ENCODE measurements at places on chromosomes 5 and 9.

DNA sequence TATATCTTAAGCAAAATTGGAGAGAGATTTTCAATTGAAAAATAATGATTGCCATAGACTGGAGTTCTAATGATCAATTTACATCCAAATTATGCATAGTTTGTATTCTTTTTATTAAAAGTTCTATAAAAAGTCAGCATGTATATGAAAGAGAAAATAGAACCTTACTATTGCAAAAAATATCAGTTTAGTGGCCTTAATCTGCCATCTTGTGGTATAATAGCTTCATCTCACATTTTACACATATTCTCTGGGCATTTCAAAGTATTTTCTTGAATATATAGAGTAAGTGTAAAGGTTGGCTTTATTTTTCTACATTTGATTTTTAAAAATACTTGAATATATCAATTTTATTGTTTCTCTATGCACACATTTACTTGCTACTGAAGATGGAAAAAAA lies 1858.6 kb upstream of the CDH9 start:
- no peak for DNase-seq

- DNase-seq, result no peak
These were observed 4.8 kb downstream of the FOXI1 start for GRCh38 chr5:170110403-170111087.

- DNase-seq, result no peak
These were observed 115.7 kb downstream of the FBXL17 start for GRCh38 chr5:108266242-108266641.

GRCh38 chr5:86631165-86631564 lies 13.4 kb downstream of the COX7C start:
- no peak for DNase-seq

GRCh38 chr9:108207561-108208165 lies 648.1 kb downstream of the ACTL7B start:
- DNase-seq, result no peak

DNA sequence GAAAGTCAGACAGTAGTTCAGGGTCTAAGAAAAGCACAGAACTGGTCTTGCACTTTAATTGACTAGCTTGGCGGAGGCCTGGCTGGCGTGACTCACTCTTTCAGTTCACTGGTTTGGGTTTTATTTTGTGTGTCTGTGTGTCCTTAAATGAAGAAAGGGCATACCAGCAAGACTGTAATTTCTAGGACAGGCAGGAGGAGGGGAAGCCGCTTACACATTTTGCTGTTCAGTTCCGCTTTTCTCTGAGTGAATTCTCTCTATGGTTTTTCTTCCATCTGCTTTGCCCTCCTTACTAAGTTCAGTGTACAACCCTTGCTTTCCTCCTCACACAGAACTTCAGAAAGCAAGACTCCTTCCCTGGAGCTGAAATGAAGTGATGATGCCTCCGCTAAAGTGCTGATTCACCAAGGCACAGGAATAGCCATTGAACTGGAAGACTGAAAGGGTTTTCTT lies 150.8 kb downstream of the MEF2C start:
- DNase-seq, result peak; percentile 4

DNA sequence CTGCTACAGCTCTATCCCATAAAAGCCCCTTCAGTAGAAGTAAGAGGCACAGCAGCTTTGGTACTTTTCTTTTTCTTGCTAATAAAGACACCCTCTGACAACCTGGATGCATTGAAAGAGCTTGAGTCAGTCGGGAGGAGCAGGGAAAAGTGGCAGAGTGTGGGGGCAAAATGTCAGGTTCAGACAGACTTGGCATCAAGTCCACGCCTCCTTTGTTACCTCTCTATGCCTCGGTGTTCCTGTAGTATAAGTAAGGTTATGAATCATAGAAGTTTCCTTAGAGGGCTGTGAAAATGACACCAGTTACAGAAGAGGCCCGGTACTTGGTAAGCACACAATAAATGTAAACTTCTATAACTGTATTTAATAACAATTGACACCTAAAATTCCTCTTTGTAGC lies 133.9 kb downstream of the ESM1 start:
- DNase-seq, result no peak
